ENCODE measurements at places on chromosomes 2 and 18.

DNA sequence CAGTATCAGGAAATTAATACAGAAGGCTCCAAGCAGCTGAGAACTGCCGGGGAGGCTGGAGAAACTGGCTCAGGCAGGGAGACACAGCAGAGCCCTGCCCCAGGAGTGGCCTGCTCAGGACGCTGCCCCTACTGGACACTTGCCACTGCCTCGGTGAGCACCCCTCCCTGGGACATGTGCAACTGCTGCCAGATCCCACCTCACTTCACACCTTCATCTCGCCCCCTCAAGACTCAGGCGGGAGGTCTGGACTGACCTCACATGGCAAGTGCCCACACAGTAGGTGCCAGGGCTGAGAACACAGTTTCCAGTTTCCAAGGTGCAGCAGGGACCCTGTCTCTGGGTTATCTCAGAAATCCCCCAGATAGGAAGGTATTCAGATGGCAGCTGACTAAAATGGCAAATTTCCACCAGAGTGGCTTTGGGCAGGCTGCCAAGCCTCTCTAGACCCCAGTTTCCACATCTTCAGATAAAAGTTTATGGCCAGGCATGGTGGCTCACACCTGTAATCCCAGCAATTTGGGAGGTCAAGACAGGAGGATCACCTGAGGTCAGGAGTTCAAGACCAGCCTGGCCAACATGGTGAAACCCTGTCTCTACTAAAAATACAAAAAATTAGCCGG is 33.7 kb upstream of the LBH start:
- peak; percentile 16 for DNase-seq

DNA sequence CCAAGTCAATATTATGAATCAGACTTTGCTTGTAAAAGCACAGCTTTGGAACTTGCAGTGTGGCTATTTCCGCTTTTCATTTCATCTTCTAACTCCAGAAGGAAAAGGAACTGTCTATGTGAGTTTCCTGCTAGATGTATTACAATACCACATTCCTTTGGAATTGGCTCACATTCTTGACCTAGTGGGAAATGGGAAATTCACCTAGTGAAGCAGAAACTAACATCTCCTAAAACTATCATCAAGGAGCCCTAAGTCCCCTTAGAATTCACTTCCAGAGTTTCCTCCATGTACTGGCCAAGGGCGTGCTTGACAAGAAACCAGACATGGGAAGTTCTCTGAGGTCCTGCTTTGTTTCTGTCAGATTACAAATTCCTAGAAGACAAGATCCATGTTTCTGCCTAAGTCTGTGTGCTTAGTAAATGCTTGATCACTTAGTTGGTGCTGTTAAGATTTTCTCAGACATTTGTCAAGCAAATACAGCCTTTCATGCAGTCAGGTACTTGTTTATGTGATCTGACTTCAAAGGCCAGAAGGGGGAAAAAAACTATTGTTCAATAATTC is 275.7 kb upstream of the FN1 start:
- DNase-seq, result no peak

GRCh38 chr2:62455957-62456692 is 49.9 kb downstream of the TMEM17 start:
- no peak for DNase-seq

GRCh38 chr2:205218056-205218455 is 464.2 kb upstream of the NRP2 start:
- DNase-seq, result no peak

DNA sequence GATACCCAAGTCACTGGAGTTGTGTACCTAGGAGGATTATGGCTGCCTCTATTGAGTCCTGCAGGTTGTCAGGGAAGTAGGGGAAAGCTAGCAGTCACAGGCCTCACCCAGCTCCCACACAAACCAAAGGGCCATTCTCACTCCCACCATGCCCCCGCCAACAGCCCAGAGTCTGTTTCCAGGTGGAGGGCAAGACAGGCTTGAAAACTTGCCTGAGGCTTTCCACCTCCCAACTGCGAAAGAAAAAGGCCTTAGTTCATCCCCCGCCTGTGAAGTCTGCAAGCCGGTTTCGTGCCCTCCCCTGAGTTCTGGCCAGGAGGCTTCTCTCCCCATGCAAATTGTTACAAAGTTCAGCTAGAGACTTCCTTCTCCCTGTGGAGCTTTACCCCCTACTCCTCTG is 270.3 kb downstream of the TXNL1 start:
- DNase-seq, result no peak
